Transverse colon (tissue), 4 donors: ENCODE measurements at places on chromosomes 2 and 18.
A peak's percentile ranks its signal among the peaks of the same experiment; 100 is the strongest.

- DNase-seq, result no peak
These were observed 104.7 kb downstream of the TNS1 start for GRCh38 chr2:217897816-217898806.

GRCh38 chr18:78629426-78629825, 350.2 kb upstream of the SALL3 start:
- no peak for DNase-seq

- DNase-seq, result no peak
These were observed 203.6 kb downstream of the UBE2E3 start for GRCh38 chr2:181183878-181184542.

DNA sequence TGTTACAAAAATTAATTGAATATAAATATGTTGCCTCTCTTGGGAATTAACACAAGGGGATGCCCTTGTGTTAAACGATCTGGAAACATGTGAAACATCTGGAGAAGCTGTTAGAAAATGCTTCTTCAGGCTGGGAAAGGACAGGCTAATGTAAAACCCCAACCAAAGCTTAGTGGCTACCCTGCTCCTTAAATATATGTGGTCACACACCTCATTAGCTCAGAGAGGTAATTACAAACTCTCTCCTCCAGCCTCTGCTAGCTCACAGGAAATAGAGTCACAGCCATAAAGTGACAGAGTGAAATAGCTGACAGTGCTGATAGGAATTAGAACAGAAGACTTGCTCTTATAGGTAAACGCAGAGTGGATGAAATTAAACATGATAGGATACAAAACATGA, 155.9 kb downstream of the RAB3GAP1 start:
- DNase-seq, result no peak

- no peak for DNase-seq
These were observed 39.2 kb downstream of the IL1R2 start for GRCh38 chr2:102030855-102031527.

GRCh38 chr18:35334212-35334611, 10.0 kb downstream of the ZNF24 start:
- no peak for DNase-seq

DNA sequence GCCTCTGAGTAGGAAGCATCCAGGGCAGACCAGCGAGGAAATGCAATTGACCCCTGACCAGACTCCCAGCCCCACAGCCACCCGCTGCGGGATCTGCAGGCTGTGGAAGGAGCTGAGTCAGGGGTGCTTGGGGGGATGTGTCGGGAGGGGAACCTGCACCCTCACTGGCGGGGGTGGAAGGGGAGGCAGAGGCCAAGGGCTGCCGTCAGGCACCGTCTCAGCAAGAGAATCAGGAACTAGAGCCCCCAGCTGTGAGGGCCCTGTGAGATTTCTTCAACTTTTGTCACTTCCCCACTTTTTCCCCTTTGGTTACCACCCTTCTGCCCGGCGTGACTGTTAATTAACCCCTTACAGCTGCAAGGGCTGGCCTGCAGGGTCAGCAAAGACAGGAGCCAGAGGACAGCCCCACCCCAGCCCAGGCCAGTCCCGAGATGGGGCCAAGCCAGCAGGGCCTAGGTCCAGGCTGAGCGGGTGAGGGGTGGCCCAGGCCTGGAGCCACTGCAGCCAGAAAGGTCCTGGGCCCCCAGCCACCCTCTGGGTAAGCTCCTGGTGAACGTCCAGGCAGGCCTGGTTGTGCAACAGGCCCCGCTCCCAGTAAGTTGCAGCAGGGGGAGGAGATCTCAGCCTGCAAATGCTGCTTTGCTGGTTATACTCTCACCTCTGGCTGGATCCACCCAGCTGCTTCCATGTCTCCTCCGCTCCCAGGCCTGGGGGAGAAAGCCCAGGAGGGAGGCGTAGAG, 147.0 kb upstream of the ID2 start:
- peak; percentile 52 for DNase-seq

- peak; percentile 8 for DNase-seq
These were observed 124.0 kb downstream of the PKP4 start for GRCh38 chr2:158580760-158581159.

DNA sequence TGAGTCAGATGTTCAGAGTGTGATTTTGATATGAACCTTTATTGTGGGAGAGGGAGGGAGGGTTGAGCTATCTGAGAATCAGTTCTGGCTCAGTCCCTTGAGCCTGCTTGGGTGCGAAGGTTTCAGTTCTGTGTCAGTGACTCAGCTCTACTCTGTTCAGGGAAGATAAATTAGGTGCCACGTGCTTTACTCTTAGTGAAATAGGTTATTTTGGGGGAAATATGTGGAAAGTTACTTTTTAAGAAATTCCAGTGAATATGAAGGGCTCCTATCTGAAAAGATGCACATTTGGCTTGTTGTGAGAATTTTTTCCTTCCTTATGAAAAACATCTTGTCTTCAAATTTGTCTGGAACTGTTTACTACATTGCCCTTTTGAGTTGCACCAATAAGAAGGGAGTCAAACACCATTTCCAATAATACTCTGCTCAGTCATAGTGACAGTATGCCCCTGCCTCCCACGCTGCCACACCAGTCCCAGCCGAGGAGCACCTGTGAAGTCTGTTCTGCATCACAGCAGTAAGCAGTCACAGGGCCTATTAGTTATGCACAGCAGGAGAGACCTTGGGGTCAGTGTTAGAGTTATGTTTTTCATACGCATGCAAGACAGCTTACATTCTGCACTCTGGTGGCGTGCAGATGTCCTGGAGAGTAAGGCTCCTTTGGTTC, 32.8 kb upstream of the DNAH7 start:
- DNase-seq, result peak; percentile 30

DNA sequence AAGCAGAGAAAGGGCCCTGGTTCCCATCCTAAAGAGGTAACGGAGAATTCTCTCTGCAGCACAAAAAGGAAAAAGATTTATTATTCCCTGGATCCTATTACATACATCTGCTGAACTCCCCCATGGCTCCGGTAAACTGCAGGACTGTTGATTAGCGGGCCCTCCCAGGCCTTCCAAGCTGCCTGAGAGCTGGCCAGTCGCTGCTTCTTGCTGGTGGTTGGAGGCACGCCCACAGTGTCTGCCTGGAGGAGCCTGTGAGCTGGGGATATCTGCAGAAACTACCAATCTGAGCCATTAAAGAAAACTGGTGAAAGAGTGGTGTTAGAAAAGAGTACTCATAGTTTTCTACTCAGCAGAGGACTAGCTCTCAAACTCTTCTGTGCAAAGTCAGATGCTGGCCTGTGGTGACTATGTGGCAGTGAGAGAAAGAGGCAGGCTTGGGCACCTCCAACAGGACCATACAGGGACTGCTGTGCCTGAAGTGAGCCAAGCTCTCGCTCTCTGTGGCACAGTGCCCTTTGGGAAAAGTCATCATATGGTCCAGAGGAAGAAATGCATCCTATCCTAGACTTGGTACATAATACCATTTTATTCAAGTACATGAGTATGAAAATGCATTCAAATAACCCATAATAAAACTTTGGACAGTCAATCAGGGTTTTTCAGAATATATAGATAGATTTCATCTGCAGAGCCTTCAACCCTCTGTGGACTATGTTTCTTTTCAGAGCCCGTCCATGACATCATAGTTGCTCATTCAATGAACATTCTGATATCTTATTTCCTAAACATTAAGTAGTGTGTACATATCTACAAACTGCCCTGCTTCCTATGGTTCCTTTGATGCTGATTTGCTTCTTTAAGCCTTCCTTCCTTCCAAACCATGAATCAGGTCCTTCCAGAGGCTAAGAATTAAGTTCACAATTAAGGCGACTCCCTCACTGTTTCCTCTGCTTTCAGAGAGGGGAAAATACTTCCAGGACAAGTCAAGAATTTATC, 242.0 kb upstream of the LYPD1 start:
- no peak for DNase-seq

GRCh38 chr18:79772865-79773696, 24.7 kb upstream of the KCNG2 start:
- DNase-seq, result peak; percentile 4

- peak; percentile 0 for DNase-seq
These were observed 27.3 kb upstream of the KCNG2 start for GRCh38 chr18:79770501-79770815.

GRCh38 chr2:139686205-139686604, 906.0 kb upstream of the NXPH2 start:
- DNase-seq, result no peak

- no peak for DNase-seq
These were observed 64.7 kb downstream of the COL4A4 start for GRCh38 chr2:227099340-227099739.

DNA sequence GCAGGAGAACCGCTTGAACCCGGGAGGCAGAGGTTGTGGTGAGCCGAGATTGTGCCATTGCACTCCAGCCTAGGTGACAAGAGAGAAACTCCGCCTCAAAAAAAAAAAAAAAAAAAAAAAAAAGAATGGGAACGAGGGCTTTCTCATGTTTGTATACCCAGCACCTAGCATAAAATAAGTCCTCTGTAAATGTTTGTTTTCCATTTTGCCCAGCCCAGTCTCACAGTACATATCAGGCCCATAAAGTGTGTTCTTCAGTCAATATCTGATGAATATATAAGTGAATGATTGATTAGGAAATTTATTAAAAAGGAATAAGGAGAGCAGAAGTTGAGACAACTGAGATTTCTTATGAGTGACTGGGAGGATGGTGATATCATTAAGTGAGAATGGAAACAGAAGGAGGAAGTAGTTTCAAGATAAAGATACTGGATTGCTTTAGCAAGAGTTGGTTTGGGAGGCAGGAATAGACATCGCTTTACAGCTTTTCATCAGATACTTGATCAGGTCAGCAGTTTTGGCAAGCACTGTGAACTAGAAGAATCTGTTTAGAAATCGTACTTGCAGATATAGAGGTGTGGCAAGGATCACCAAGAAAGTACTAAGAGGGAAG, 327.5 kb downstream of the KIAA1328 start:
- DNase-seq, result no peak

DNA sequence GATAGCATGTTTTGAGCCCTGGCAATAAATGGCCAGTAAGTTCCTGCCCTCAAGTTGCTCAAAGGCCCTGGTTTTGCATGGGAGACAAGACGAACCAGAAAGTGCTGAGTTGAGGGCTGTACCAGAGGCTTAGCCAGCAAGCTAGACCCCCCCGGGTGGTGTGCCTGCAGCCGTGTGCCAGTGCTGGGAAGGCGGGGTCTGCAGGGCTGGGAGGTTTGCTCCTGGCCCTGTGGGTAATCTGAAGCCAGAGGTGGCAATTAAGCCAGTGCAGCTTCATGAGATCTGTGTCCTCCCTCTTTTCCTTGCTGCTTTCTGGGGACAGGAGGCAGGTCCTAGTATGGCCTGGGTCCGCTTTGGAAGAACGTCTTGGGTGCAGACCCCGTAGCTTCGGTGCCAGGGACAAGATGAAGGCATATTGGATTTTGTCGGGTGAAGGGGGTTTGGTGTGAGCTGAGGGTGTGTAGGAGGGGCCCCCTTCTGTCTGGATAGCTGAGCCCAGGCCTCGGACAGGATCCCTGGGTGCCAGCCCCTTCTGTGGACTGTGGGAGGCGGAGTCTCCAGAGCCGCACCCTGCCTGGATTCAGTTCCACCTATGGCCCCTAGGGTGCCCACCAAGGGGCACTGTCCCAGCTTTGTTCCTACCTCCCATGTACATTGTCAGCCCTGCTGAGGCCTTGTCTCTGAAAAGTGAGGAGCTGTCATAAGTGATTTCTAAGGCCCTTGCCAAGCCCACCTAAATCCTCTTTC, 15.6 kb downstream of the ATOH8 start:
- DNase-seq, result no peak

DNA sequence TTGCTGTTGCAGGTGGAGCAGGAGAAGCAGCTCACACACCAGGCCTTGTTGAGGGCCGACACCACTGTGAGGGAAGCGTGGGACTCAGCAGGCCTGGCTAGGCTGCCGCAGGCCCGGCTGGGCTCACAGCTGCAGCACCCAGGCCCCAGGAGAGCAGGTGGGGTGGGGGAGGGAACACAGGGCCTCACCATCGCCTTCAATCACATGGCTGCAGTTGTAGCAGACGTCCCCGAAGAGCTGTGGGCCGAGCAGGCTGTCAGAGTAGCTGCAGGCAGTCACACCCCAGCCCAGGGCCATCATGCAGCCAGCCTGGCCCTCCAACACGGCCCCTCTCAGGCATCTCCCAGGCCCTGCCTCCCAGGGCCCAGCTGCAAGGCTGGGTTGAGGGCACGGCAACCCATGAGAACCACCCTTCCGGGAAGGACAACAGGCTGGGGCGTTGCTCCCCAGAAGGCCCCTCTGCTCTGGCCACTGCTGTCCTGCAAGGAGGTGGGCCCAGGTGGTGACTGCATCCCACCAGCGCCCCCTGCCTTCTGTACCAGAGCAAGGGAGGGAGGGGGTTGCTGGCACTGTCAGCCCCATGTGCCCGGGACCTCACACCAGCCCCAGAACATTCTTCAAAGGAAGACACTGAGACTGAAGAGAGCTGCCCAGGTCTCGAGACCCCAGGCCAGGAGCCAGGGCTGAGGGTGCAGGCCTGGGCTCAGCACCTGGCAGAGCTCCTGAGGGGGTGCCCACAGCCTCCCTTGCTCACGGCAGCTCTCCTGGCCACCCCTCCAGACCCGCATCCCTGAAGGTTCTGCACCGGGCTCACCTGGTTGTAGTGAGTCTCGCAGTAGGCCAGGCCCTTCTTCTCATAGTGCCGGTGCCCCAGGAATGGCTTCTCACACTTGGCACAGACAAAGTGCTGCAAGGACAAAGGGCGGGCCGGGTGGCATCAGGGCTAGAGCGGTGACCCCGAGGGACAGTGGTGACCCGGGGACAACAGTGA, 5.6 kb upstream of the GPR17 start:
- DNase-seq, result no peak

DNA sequence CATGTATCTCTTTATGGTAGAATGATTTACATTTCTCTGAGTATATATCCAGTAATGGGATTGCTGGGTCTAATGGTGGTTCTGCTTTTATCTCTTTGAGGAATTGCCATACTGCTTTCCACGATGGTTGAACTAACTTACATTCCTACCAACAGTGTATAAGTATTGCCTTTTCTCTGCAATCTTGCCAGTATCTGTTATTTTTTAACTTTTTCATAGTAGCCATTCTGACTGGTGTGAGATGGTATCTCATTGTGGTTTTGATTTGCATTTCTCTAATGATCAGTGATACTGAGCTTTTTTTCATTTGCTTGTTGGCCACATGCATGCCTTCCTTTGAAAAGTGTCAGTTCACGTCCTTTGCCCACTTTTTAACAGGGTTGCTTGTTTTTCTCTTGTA, 55.1 kb downstream of the CYTIP start:
- no peak for DNase-seq

GRCh38 chr2:220209093-220209492, 581.7 kb downstream of the SLC4A3 start:
- DNase-seq, result no peak
